ENCODE measurements at places on chromosomes 5 and 9. TPM values are rescaled to one million over a fixed set of nuclear protein-coding genes. Genes with fewer than 3 reads are reported as not detected.

The TRIM32 gene
- 22.4 TPM for total RNA-seq

The JAKMIP2 gene
- 0.96 TPM for total RNA-seq

DNA sequence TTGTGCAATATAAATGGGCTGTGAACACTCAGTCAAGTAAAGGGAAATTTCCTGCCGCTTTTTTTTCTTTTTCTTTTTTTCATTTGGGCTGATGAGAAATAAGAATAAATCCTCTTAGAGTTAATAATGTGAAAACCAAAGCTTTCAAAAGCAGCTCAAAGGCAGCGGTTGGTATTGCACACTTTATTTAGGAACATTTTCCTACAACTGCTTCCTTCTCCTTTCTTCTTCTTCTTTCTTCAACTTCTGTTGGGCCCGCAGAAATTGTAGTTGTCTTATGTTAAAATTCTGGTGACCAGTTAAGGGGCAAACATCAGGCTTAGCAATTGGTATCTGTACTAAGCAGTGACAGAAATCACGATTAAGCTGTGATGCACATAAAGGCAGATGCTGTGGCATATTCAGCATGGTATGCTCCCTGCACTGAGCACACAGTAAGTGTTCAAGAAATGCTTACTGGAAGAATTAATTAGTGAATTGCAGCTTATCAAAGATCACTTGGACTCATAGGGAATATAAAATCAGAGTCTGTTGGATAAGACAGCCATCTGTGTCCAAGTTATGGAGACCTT lies 85.4 kb downstream of the ANKRD55 start:
- no peak for DNase-seq

The SH2D3C gene
- 13.7 TPM for total RNA-seq

- DNase-seq: no peak
Measured at GRCh38 chr5:133387091-133387490, 225.2 kb downstream of the FSTL4 start.

DNA sequence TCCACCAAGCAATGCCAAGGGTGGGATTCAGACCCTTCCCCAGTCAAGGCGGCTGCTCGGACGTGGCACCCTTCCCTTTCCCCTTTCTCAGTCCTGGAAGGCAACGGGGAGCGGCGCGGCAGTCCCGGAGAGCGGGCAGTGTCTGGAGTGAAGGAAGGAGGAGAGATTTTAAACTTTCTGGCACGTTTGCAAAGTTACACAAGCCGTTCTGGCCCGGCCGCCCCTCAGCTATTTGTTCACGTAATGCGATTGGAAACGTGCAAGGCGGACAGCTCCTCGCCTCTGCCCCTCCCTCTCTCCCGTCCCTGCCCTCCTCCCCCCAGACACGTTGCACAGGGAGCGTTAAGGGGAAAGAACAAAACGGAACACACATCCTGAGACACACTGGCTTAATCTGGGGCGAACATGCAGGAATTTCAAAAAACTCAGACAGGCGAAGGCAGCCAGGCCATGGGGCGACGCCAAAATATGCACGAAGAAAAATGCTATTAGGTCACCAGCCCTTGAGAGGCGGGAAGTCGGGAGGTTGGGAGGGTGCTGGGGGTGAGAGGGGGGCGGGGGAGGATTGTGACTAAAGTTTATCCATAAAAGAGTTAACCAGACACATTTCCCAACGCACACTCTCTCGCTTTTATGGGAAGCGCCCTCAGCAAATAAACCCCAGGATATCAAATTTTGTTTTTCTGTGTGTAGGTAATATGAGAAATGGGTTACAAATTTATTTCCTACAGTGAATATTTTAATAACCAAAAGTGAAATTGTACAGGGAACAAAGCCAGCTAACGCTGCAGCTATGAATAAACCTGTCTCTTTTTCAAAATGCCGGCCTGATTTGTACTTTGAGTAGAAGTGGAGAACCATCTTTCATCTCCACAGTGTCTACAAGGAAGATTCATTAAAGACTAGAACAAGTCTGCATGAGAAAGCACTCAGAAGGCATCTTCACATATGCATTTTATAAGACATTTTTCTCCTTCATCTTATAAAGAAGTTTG lies at the start of gene LOX:
Gene LOX, minus strand, starts transcription at position 144 of the 995 bp plus-strand sequence. CDS start 274 bp downstream, outside the sequence.
- DNase-seq: peak; percentile 31

DNA sequence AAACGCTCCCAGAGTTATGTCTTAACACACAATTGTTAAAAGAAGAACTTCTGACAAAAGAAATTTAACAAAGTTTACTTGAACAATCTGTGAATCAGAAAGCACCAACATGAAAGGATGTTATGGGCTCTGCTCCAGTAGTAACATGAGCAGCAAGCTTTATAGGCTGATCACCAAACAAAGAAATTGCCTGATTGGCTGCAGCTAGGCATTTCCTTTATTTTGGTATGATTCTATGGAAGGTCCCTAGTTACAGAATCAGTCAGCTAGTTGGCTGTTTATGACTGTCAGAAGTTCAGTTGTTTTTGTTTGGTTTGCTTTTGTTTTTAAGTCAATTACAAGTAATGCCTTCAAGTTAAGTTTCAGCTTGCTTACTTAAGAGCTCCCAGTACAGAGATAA lies 102.4 kb upstream of the SMC2 start:
- no peak for DNase-seq

DNA sequence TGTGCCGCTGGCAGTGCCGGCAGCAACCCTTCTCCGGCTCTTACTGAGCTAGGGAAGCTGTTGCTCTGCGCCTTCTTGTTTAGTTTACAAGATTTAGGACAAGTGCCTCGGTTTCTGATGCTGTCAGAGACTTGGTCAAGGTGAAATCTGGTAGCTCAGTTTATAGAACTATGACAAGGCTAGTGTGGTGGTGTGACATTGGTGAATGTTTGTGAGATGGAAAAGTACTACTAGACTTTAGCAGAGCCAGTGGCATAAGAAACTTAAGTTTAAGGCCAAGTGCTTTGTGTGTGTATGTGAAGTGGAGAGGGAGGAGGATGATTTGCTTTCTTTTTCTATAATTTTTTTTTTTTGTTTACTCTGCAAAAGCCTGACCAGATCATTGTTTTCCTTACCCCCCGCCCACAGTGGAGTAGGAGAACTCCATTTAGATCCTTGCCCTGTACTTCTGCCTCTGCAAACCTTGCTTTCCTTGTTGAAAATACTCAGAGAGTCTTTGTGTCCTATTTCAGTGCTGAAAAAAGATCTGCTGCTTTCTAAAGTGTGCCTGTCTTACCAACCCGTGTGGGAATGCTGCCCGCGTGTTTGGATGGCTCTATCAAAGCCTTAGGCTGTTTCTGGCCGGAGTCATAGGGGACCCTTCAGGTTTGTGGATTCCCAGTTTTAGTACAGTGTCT lies 75.9 kb downstream of the TRIO start:
- no peak for DNase-seq

GRCh38 chr9:6771722-6772121 lies 13.9 kb downstream of the KDM4C start:
- DNase-seq: no peak

DNA sequence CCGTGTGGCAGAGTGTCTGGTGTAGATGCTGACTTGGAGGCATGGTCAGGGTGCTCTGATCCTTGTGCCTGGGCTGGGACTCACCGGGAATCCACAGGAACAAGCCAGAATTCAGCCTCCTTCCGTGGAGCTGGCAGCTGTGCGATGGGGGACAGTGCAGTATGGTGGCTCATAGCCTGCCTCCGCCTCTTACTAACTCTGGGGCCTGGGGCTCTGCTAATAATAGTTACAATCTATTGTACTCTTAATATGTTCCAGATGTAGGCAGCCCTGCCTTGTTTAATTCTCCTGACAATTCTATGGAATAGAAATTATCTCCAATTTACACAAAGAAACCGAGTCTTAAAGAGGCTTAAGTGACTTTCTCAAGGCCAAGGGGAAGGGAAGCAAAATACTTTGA lies 77.6 kb downstream of the PCDH1 start:
- DNase-seq: no peak

DNA sequence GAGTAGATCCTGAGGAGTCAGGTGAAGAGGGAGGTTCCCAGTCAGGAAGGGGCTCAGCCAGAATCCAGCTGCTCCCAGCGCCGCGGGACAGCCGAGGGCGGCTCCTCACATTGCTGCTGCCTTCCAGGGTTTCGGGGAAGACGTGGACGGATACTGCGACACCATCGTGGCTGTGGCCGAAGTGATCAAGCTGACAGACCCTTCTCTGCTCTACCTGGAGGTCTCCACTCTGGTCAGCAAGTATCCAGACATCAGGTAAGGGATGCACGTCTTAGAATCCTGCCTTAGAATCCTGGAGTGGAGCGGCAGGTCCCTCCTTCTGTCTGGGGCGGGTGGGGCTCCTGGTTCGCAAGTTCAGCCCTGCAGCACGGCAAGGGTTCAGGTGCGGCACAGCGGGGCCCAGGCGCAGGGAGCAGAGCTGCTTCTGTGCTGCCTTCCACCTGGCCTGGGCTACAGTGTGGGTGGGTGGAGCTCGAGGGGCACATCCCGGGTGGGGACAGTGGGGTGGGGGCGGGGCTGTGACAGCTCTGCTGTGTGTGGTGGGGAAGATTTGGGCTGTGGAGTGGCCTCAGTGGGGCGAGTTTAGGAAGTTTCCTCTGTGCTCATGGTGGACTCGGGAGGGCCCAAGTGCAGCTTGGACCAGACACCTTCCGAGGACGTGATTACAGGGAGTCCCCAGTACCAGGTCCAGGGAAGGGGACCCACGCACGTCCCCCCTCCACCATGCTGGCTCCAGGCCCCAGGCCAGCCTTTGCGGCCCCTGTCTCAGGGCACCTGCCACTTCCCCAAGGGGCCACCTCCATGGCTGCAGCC lies 22.8 kb downstream of the EXOC3 start:
- no peak for DNase-seq

All from omental fat pad (tissue), 4 donors.